Memory B cell (primary cell): ENCODE measurements at places on chromosomes 4 and X.
A peak's percentile ranks its signal among the peaks of the same experiment; 100 is the strongest.

DNA sequence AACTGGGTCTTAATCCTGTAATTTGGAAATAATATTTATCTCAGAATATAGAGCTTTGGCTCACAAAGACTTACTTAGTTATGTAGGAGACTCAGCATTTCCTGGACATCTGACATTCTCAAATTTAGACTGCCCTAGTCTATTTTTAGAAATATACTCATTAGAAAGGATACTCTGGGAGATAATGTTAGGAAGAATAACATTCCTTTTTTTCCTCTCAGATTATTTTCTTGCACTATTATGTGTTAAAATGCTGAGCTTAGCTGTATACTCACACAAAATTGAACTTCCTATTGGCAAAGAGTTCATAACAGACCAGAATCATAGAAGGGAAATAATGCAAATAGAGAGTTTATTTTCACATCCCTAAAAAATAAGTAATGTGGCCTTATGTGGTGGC, 1424.9 kb upstream of the PCDH7 start:
- no peaks in the 10 kb centered on the region for H3K4me1 ChIP-seq
- H3K4me3 ChIP-seq, result no peak overlapping the region
- no peaks in the 10 kb centered on the region for H3K36me3 ChIP-seq
- H3K27ac ChIP-seq, result no peak overlapping the region
- no peaks in the 10 kb centered on the region for H3K27me3 ChIP-seq

DNA sequence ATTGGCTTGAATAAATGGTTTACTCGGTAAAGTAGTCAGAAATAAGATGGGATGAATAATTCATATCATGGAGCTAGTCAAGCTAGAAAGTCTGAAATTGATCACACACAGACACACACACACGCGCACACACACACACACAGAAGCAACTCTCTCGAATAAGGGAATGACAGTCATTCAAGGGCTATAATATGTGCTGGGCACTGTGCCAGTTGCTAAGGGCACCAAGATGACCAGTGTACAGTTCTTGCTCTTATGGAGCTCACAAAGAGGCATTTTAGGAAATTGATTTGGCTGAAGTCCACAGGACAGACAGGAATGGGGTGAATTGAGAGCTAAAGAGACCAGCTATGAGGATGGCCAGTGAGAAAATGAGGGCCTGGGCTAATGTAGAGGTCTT, 34.2 kb upstream of the SH3D19 start:
- no peaks in the 10 kb centered on the region for H3K36me3 ChIP-seq
- H3K27ac ChIP-seq, result no peak overlapping the region
- peaks cover 5% of the 10 kb centered on the region for H3K27me3 ChIP-seq
- H3K4me1 ChIP-seq, result peaks cover 4% of the 10 kb centered on the region
- DNase-seq, result no peak
- H3K4me3 ChIP-seq, result no peak overlapping the region

DNA sequence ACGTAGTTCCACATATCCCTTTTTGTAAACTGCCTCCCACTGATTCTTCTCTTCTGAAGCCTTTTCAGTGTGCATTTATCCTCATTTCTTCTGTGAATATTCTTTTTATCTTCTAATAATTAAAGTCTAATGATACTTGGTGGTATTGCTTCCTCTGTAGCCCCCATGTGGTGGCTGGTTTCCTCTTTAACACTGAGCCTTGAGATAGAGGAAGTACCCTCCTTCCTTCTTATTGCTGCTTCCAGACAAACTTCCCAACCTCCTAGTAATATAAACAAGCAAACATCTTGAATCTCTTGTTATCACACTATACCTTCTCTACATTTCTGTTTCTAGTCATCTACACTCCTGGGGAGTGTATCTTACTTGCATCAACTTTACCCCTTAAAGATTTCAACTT, 310.5 kb upstream of the GIMD1 start:
- H3K27ac ChIP-seq, result no peak overlapping the region
- no peak for DNase-seq
- no peaks in the 10 kb centered on the region for H3K4me1 ChIP-seq
- H3K27me3 ChIP-seq, result no peaks in the 10 kb centered on the region

DNA sequence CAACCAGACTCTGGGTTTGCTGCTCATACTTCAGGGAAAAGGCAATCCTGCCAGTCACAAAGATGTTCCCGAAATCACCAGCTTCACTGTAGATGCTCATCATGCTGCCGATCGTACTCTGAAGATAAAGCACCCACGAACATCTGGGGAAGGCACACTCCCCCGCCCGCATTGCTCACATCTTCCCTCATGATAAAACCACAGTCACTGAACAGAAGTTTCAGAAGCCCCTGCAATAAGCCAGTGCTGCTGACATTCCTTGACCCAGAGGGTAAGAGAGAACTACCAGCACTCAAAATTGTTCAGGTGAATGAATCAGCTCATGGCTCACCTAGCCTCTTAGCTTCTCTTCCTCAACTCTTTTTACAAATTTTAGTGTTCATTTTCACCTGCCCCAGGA, 43.1 kb downstream of the SRPX2 start:
- peak overlapping the region; percentile 56 for H3K4me3 ChIP-seq
- no peaks in the 10 kb centered on the region for H3K36me3 ChIP-seq
- H3K27me3 ChIP-seq, result peaks cover 2% of the 10 kb centered on the region

DNA sequence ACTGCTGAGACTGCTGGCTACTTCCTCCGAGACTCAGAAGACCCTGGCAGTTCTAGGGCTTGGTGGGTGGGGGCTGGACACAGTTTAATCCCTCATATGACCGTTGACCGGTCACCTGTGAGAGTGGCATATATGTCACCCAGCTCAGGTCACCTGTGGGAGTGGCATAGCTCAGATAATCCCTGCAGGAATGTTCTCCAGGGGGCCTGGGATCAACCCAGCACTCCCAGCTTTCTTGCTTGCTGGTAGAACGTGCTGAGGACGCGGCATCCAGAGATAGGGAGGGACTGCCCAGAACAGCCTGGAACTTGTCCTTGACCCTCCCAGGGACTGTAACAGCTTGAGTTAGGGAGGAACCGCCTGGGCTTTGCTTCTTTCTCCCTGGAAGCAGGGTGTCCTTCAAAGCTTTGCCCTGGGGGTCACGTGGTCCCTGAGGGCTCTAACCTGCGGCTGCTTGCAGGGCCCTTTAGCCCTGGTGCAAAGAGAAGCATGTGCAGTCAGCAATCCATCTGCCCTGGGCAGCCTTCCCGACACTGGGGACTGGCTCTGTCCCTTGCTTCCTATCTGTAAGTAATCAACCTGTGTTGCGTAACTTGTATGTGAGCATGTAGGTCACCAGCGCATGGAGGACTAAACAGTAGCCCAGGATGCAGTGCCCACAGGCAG, 55.3 kb downstream of the ZFYVE28 start:
- no peak for DNase-seq
- no peaks in the 10 kb centered on the region for H3K36me3 ChIP-seq
- no peak overlapping the region for H3K4me3 ChIP-seq
- peaks cover 5% of the 10 kb centered on the region for H3K4me1 ChIP-seq
- peaks cover 1% of the 10 kb centered on the region for H3K27me3 ChIP-seq

DNA sequence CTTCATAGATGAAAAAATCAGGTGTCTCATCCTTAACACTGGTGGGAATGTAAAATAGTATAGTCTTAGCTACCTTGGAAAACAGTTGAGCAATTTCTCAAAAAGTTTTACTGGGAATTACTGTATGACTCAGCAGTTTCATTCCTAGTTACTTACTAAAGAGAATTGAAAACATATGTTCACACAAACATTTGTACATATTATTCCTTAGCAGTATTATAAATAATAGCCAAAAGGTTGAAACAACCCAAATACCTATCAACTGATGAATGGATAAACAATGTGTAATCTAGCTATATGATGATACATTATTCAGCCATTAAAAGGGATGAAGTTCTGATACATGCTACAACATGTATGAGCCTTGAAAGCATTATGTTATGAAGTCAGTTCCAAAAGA, 41.7 kb downstream of the RBM46 start:
- H3K4me1 ChIP-seq, result no peaks in the 10 kb centered on the region
- no peak overlapping the region for H3K27ac ChIP-seq
- H3K27me3 ChIP-seq, result no peaks in the 10 kb centered on the region
- H3K4me3 ChIP-seq, result no peak overlapping the region
- no peak for DNase-seq
- H3K36me3 ChIP-seq, result no peaks in the 10 kb centered on the region

- peaks cover 24% of the 10 kb centered on the region for H3K36me3 ChIP-seq
- peaks cover 30% of the 10 kb centered on the region for H3K4me1 ChIP-seq
- no peak overlapping the region for H3K4me3 ChIP-seq
- H3K27ac ChIP-seq, result peak overlapping the region; percentile 53
- DNase-seq, result no peak
These were observed 33.1 kb downstream of the ERVMER34-1 start for GRCh38 chr4:52718123-52718522.

DNA sequence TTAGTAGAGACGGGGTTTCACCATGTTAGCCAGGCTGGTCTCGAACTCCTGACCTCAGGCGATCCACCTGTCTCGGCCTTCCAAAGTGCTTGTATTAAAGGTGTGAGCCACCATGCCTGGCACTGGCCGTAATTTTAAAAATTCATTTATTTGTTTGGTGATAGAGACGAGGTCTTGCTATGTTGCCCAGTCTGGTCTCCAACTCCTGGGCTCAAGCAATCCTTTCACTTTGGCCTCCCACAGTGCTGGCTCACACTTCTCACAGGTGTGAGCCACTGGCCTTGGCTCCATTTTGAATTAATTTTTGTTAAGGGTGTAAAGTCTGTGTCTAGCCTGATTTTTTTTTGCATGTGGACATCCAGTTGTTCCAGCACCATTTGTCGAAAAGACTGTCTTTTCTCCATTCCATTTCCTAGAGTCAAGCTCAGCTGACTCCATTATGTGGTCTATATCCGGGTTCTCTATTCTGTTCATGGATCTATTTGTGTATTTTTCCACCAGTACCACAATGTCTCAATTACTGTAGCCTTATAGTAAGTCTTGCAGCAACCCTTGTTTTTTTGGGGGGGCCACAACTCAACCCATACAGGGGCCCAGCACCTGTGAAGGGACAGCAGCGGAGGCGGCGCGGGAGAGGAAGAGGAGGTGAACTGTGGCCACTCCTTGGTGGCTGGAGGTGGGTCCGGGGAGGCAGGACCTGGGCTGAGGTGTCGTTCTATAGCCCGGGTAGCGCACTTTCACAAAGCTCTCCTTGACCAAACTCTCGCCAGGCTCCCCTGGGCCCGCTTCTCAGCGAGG, 1.5 kb upstream of the NSD2 start:
- peaks cover 17% of the 10 kb centered on the region for H3K4me1 ChIP-seq
- peak overlapping the region; percentile 82 for H3K4me3 ChIP-seq
- DNase-seq, result no peak
- peaks cover 2% of the 10 kb centered on the region for H3K27me3 ChIP-seq
- no peaks in the 10 kb centered on the region for H3K36me3 ChIP-seq
- peak overlapping the region; percentile 88 for H3K27ac ChIP-seq

GRCh38 chr4:23902222-23902804, 12.5 kb upstream of the PPARGC1A start:
- H3K27ac ChIP-seq, result no peak overlapping the region
- H3K36me3 ChIP-seq, result no peaks in the 10 kb centered on the region

DNA sequence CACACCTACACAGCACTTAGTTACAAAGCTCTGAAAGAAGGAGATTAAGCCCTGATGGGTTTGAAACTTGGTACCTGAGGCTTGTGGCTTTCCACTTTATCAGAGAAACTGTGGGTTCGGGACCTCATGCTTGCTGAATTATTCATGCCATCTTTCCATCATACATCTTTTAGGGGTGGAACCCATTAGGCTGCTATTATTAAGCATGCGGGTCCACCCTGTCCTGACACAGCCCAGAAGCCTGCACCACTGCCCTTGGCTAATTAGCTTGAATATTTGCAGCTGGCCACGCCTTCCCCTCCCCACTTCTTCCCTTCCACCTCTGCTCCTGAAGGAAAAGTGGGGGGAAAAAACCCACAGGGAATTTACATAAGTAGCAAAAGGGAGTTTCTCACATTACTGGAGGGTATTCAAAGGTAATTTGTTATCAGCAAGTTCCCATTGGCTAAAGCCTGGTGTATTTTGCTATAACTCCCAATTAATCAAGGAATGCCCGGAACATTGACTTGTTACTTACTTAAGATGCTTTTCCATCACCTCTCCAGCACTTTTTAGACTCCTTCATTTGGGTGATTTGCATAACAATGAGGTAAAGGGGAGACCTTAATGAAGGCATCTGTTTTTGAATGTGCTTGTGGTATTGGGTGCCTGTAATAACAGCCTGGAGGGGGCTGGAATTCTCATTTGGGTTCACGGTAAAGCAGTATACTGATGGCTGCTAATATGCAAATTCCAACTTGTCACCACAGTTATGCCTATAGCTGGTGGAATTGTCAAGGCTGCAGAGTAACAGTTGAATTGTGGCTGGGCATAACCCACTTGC, 231.7 kb upstream of the GATB start:
- H3K27ac ChIP-seq, result no peak overlapping the region
- no peaks in the 10 kb centered on the region for H3K36me3 ChIP-seq
- H3K27me3 ChIP-seq, result peaks cover 1% of the 10 kb centered on the region
- H3K4me1 ChIP-seq, result no peaks in the 10 kb centered on the region
- no peak overlapping the region for H3K4me3 ChIP-seq

GRCh38 chr4:27176400-27176799, 315.8 kb downstream of the STIM2 start:
- no peaks in the 10 kb centered on the region for H3K27me3 ChIP-seq
- DNase-seq, result no peak
- peaks cover 3% of the 10 kb centered on the region for H3K4me1 ChIP-seq
- H3K27ac ChIP-seq, result no peak overlapping the region

DNA sequence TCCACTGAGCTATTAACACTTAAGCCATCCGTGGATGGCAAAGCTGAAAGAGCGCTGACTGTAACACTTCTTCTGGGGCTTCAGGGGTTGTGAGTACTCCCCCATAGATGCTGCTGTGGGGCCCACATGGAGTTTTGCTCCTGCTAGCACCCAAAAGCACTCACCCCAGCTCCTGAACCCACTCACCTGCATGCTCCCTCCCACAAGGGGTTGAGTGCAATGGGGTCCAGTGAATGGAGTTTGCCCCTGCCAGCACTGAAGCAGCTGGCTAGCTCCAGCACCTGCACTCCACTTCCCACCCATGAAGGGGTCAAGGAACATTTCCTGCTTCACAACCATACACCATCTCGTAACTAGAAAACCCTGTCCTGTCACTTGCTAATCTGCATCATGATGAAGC, 78.9 kb downstream of the IL21 start:
- DNase-seq, result no peak
- no peaks in the 10 kb centered on the region for H3K27me3 ChIP-seq
- H3K36me3 ChIP-seq, result no peaks in the 10 kb centered on the region
- no peak overlapping the region for H3K4me3 ChIP-seq
- H3K4me1 ChIP-seq, result no peaks in the 10 kb centered on the region

DNA sequence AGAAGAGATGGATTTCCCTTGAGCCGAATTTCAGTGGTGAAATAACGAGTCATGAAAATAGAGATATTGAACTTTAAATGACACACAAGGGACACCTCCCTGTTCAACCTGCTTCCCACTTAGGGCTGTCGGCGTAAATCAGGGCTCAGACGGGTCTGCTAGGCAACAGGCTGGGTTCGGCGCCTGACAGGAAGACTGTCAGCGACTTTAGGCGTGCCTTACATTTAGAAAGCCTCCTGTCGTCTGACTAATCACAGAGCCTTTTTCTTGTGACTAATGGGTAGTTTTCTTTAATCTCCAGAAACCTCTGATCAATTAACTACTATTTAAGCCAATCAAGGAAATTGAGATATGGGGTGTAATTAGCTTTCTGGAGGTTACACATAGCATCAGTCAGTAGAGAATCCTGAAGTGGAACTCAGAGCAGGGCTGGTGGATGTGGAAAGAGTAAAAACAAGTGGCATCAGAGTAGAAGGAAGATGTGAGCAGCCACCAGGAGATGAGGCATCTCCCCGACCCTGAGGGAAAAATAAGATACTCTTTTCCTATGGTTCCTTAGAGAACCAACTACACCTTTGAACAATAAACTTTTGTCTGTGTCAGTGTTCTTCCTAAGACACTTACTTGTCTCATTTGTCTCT, 86.2 kb upstream of the HS3ST1 start:
- H3K36me3 ChIP-seq, result no peaks in the 10 kb centered on the region
- no peak overlapping the region for H3K27ac ChIP-seq
- no peak for DNase-seq
- H3K4me1 ChIP-seq, result peaks cover 6% of the 10 kb centered on the region
- no peak overlapping the region for H3K4me3 ChIP-seq
- peaks cover 5% of the 10 kb centered on the region for H3K27me3 ChIP-seq
